Left kidney (tissue), 8 donors: ENCODE measurements at places on chromosomes 1 and 21. TPM values are rescaled to one million over a fixed set of nuclear protein-coding genes. Genes with fewer than 3 reads are reported as not detected.

GRCh38 chr1:168263130-168263529 is 17.5 kb upstream of the TBX19 start:
- no peak for DNase-seq

SH3D21 gene
- polyA plus RNA-seq = 31.2 TPM

GRCh38 chr21:38956007-38956406 is 150.3 kb downstream of the ETS2 start:
- DNase-seq = no peak

GRCh38 chr1:45035631-45036301 is 23.7 kb downstream of the UROD start:
- no peak for DNase-seq

- no peak for DNase-seq
Measured at GRCh38 chr1:110355321-110355720, 16.1 kb downstream of the RBM15 start.

- no peak for DNase-seq
Measured at GRCh38 chr1:182262425-182262824, 129.2 kb downstream of the GLUL start.

- DNase-seq = no peak
Measured at GRCh38 chr1:114610546-114611245, 29.3 kb upstream of the BCAS2 start.

- no peak for DNase-seq
Measured at GRCh38 chr1:89610457-89611011, 22.4 kb upstream of the LRRC8C start.
